ENCODE measurements at places on chromosomes 4 and X.

DNA sequence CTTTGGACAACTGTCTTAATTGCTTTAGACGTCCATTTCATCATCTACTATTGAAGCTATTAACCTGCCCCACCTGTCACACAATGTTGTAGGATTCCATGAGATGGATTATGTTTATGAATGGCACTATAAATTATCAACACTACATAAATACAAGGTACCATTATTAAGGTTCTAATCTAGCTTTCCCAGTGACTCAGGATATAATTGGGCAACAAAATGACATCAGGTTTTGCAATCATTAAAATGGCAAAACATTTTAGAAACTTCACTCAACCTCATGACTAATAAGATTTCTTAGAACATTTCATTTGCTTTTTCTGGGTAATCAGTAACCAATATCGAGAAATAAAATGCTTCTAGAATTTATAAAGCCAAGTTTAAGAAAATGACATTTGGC is 9.2 kb downstream of the HOPX start:
- DNase-seq, result peak; percentile 29

GRCh38 chrX:129600981-129601424 is 53.8 kb downstream of the APLN start:
- DNase-seq, result peak; percentile 17

DNA sequence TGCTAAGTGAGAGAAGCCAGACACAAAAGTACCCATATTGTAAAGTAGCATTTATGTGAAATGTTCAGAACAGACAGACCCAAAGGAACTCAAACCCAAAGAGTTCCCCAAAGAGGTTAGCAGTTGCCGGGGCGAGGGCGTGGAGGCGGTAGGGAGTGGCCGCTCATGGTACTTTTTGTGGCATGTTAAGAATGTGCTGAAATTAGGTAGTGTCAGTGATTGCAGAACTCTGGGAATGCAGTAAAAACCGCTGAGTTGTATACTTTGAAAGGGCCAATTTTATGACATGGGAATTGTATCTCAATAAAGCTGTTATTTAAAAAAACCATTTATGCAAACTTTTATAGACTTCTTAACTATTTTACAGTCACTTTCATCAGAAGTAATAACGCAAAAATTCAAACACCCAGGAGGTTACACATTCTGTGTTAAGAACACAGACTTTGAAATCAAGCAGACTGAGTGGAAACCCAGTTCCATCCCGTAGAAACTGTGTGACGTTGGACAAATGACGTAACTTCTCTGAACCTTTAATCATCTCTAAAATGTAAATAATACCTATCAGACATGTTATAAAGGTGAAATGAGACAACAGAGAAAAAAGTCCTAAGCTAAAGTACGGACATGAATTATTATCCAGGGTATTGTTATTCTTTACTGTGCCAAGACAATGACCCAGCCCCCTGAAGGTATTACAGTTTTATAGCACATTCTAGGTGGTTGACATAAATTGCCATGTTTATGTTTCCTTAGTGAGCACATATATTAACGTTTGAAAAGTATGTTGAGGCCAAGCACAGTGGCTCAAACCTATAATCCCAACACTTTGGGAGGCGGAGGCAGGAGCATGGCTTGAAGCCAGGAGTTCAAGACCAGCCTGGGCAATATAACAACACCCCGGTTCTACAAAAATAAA is 19.7 kb downstream of the ZFP42 start:
- peak; percentile 5 for DNase-seq

GRCh38 chr4:37641886-37642849 is 44.0 kb downstream of the RELL1 start:
- DNase-seq, result no peak

DNA sequence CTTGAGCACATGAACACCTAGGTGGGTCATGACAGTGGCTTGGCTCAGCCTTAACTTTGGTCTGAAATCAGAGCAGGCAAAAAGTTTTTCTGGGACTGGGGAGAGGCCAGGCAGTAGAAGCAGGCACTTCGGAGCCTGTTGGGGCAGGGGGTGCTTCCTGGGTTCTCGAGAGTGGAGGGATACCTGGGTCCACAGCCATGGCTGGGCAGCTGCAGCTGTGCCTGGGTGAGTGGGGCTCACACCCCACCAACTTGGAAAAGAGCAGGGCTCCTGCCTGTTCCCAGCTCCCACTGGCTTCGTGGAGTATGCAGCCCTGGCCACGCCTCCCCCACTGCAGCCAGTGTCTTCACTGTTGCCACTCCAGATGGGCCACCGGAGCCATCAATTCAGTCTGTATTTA is 56.4 kb upstream of the NUDT6 start:
- DNase-seq, result no peak

- DNase-seq, result peak; percentile 76
These were observed 24.4 kb downstream of the SYAP1 start for GRCh38 chrX:16743604-16744325.

DNA sequence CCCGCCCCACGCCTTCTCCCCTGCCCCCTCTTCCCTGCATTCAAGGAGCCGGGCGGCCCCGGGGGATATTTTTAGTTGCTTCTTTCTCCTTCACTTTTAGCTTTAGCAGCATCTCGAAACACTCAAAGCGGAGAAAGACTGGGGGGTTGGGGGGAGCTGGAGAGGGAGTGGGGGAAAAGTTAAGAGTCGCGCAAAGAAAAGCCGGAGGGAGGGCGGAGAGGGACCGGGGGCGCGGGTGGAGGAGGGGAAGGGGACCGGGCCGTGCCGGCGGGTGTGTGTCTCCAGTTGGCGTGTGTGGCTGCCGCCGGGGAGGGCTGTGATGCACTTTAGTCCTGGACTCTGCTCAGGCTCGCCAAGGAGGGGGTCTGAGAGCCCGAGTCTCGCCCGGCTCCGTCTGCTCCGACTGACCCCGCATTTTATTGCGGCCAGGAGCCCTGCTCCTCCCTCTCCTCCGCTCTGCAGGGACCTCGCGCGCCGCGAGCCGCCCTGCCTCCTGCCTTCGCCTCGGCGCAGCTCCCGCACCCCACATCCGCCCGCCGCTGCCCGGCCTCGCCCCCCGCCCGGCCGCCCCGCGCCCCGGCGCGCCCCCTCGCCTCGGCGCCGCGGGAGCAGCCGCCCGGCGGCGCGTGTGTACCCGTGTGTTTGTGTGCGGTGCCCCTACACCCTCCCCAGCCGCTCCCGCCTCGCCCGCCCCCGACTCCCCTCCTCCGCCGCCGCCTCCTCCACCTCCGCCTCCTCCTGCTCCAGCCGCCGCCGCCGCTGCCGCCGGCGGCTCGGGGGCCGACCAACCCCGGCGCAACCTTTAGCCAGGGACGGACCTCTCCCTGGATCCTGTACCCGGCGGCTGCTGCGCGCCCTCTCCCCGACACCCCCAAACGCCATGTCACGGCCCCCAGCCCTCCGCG is 1.4 kb downstream of the ZNF827 start:
- peak; percentile 38 for DNase-seq

DNA sequence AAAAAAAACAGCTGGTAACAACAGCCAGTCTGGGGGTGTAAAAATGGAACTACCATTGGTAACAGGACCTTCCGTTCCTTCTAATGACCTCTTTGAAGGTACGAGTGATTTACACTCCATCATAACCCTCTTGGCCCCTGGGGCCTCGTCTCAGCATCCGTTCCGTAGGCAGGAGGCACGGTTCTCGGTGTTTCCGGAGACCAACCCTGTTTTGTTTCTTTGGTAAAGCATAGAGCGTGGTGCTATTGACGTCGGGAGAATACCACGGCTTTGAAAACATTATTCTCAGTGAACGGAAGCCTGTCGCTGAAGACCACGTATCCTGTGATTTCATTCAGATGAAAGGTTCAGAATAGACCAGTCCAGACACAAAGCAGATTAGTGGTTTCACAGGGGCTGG is 198.9 kb downstream of the ASMT start:
- DNase-seq, result no peak

DNA sequence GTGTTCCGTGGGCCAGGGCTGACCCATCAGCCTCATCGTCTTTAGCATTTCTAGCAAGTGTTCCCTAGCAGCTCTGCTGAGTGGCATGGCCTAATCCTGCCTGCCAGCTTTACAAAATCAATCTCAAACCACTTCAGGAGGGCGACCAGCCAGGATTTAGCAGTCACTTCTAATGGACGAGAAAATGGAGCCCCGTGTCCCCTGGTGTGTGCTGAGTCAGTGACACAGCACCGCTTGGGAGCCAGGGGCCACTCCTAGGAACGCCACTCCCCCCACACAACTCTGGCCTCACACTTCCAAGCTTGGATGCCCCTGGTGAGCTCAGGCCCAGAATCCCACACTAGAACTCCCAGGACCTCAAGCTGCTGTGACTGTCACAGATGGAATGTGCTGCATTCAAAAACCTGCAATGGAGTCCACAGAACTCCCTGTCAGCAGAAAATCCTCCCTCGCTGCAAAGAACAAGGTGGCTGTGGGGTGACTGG is 311.2 kb upstream of the GATB start:
- DNase-seq, result no peak

DNA sequence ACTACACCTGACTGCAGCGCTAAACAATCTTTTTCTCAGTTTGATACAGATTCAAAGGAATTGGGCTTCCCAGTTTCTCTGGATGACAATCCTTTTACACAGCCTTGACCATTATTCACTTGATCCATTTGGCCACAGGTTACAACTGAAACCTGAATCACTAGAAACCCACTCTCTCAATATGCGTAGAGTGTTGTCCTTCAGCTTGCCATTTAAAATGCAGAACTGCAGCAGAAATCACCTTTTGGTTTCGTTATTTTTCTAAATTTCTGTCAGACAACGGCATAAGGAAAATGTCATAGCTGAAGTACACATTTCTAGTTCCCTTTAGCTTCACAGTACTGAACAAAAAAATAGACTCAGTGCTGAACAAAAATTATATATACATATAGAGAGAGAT is 255.8 kb upstream of the TENM3 start:
- DNase-seq, result no peak

DNA sequence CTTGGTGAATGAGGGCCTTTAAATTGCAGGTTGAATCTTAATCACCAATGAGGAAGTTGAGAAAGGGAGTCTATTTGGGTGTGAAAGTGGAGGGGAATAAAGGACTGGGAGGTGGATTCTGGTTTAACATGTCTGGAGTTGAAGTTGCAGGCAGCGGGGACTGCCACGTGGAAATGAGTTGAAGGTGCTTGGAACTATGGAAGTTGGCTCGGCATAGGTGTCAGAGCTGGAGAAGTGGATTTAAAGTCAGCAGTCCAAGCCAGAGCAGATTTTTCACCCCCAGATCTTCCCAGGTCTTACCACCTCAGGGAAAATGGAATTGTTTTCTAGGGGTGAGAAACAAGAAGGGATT is 44.9 kb downstream of the TIGD4 start:
- DNase-seq, result no peak

- no peak for DNase-seq
These were observed 5.8 kb downstream of the NKX3-2 start for GRCh38 chr4:13538427-13538973.

- no peak for DNase-seq
These were observed 217.1 kb upstream of the STS start for GRCh38 chrX:6930307-6930849.

DNA sequence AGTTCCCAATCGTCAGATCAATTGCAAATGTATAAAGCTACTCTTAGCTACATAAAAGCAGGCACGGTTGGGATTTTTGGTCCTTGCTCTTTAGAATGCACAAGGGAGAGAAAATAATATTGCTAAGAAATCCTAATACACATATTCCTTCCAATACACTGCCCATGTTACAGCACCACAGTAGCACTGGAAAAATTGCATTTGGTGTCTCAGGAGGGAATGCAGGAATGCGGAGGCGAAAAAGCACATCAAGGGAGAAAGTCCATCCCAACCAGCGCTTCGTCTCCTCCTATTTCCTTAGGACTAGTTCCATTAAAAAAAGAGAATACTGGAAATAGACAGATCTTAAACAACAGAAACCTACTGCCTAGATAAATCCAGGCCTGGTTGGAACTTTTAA is 23.9 kb downstream of the ADGRA3 start:
- DNase-seq, result no peak

GRCh38 chr4:33262824-33263223 is 2542.7 kb downstream of the PCDH7 start:
- no peak for DNase-seq

DNA sequence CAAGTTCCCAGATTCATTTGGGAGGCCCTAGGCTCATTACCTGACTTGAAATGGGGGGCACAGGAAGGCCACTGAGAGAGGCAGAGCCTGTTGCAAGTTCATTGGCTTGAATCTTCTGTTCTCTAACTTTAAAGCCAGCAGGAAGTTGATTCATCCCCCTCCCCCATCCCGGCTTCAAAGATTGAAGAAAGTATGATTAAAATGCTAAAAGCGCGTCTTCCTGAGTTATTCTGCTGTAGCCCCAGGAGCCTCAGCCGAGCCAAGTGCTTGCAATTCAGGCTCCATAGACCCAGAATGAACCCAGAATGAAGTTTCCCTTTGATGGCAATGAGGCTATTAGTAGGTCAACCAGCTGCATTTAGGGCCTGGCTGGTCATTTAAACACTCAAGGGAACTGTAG is 14.7 kb downstream of the CHST7 start:
- DNase-seq, result peak; percentile 76

Measured in HCEC 1CT (cell line).